Activated CD8-positive, alpha-beta T cell treated with anti-CD3 and anti-CD28 coated beads for 36 hours (primary cell): ENCODE measurements at places on chromosomes 7 and 10. TPM values are rescaled to one million over a fixed set of nuclear protein-coding genes. Genes with fewer than 3 reads are reported as not detected.

DNA sequence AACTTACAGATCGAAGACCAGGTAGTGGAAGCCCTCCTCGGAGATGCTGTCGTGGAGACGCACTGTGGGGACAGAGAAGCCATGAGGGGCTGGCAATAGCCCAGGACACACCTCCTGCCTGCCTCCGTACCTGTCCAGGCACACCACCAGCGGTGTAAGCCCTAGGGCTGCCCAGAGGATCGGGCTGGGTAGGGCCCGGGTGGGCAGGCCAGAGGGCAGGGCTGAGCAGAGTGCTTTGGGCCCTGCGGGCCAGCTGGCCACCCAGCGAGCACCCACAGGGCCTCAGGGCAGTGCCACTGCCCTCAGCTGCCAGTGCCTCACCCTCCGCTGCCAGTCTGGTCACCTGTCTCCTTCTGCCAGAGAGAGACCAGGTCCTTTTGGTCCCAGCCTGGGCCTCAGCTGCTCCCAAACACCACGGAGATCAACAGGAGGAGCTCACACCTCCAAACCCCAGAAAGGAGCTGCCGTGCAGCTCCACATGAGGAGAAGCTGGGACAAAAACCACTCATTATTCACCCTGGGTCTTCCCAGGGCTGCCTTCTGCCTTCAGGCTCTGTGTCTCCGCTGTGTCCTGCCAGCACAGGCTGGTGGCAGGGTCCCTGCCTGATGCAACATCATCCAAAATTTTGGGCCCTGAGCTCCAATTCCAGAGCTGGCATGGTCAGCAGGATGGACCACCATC is 58.2 kb downstream of the YKT6 start:
- DNase-seq: no peak

GRCh38 chr10:44465401-44466115 is 80.7 kb upstream of the CXCL12 start:
- no peak for DNase-seq

DNA sequence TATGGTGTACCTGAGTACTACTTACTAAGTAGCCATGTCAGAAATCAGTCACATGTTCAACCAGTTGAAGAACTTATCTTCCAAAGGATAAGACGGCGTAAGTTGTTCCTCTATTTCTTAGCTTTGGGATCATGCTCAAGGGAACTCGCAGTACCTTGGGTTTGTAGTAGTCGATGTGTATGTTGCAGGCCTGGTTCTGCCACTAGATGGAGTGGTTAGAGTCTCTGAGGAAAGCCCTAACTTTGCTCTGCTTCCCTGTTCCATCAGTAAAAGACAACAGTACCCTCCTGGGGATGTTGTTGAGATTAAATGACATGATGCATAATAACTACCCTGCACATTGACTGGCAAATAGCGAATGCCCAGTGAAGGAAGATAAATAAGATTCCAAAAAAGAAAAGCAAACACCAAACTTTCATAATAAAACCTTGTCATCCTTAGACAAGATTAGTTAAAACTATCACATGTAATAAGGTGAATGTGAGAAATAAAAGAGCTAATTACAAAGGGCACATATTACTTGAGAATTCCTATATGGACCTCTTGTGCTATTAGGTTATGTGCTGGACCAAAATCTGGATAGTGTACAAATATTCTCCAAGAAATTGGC is 165.9 kb downstream of the ABCA13 start:
- DNase-seq: no peak

DNA sequence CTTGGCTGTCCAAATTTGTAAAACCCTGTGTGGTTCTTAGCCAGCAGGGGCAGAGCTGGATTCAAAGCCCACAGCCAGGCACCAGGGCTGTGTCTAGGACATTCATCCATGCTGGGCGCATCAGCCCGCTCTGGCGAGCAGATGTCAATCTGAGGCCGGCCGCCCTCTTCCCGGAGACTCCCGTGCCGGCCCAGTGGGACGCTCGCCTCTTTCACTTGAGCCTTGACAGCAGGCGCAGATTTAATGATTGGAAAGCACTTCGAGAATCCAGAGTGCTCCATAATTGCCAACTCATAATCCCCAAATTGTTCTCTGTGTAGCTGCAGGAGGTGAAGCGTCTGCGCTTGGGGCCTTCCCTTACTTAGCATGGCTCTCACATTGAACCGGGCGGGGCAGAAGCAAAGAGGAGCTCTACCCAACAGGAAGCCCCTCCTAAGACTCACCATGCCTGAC is 36.7 kb downstream of the SLIT1 start:
- DNase-seq: no peak

CLDN4 gene
- 0.72 TPM for total RNA-seq

GRCh38 chr7:23570592-23571200 is 26.5 kb upstream of the CCDC126 start:
- peak; percentile 82 for DNase-seq

DNA sequence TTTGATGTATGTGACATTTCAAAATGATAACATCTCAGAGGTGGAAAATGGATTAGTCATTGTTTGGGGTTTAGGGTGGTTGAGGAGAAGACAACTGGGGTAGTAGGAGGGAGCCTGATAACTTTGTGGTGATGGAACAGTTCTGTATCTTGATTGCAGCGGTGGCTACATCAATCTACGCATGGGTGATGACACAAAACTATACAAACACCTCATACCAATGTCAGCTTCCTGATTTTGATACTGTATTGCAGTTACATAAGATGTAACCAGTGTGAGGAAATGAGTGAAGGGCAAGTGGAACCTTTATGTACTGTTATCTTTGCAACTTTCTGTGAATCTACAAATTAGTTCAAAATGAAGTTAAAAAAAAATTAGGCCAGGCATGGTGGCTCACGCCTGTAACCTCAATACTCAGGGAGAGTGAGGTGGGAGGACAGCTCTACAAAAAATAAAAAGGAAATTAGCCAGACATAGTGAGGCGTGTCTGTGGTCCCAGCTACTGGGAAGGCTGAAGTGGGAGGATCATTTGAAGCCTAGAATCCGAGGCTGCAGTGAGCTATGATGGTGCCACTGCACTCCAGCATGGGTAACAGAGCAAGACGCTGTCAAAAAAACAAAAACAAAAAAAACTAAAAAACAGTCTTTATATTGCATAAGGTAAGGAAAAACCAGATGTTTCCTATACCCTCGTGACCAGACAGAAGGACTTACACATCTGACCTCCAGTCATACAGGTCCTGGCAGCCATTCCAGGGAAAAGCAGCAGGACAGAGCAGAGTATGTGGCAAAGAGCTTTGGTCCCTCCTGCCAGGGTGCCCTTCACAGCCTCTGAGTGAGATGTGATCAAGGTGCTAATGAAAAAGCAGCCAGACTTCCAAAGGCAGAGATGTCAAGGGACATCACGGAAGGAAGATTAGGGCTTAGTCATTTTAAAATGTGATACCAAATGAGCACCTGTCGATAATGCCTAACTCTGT is 50.8 kb downstream of the CYTH3 start:
- peak; percentile 65 for DNase-seq

CDNF gene
- 1.5 TPM for total RNA-seq

HMX2 gene
- total RNA-seq: 0.43 TPM

DNA sequence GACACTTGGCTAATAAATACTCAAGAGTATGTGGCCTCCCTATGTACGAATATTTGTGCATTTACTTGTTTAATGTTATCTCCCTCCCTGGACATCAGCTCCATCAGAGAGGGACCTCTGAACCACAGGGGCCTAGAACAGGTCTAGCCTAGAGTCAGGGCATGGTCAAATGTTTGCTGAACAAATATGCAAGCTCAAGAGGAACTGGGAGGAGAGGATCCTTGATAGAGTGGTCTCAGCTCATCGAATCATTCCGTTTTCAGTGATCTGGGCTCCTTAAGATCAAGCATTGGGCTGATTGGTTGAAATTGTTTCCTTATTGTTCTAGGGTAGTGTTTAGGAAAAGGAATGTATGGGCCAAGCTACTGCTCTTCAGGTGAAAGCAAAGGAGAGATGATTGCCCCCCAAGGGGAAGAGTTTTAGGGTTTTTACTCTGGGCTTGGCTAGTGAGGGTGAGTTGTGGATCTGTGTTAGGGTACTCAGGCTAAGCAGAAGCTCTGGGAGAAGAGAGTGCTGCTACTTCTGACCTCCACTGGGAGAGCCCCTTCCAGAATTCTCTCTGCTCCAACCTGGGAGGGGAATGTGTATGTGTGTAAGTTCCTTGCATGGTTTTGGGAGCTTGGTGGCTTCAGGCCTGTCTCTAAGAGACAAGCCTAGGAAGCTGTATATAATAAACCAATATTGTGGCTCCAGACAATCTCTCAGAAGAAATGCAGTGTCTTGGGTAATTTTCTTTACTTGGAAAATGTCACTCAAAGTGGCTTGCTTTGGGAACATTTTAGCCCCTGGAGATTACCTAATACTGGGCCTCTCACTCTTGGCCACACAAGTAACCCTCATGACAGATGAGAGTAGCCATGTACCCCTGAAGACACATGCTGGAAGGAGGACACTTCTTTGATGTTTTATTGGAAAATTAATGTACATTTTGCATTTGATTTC is 110.0 kb downstream of the EMX2 start:
- DNase-seq: no peak

DNA sequence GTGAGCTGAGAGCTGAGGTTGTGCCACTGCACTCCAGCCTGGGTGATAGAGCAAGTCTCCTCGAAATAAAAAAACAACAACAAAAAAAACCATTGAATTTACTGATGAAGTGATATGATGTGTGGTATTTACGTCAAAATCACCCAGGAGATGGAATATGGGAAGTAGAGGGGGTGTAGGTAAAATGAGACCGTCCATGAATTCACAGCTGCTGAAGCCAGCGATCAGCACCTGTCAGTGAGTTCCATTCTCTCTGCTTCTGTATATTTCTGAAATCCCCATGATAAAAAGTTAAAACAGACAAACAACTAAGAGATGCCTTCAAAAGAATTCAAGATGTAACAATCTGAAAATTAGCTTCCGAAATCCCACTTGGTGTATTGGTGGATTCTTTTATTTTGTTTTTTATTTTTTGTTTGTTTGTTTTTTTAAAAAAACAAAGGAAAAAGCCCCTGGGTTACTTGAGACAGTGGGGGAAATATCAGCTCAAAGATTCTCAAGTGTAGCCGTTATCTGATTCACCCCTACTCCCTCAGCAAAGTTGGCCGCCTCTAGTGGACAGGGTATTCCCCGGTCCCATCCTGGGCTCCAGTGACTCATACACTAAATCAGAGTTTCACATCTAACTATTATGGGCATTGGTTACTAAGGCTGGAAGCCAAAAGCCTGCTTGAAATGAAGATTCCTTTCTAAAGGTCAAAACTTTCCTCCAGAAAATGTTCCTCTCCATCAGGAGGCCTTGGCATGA is 76.4 kb downstream of the MAP3K8 start:
- peak; percentile 73 for DNase-seq

DNA sequence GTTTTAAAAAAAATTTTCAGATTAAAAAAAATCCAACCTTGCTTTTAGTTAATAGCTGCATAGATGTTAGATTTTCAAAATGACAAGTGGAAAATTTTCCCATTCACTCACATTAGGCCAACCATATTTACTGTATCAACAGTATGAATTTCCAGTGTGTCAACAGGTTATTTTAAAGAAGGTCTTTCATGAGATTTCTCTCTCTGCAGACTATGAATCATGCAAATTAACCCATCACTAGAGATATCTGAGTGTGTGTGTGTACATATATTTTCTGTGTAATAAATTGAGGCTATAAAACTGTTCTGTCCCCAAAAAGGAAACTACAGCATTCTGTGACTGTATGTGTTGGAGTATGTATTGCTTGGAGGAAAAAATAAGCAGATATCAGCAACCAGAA is 305.6 kb downstream of the ARL4A start:
- no peak for DNase-seq

GRCh38 chr7:107007007-107007891 is 37.3 kb upstream of the PRKAR2B start:
- DNase-seq: no peak

GRCh38 chr7:66739953-66740301 is 606 bp upstream of the RABGEF1 start:
- DNase-seq: no peak

DNA sequence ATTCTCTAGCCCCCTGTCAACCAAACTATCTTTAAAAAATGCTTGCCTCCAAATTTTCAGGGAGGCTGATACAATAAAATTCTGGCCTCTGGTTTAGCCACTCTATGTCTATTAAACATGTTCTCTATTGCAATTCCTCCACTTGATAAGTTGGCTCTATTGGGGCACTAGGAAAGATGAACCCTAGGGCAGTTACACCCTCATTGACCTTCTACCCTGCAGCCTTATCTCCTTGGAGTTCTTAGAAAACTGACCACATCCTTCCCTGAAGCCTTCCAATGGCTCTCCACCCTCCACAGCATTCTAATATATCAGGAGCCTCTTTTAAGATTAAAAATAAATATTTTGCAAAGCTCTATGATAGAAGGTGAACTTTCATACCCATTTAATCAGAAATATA is 30.6 kb downstream of the SVOPL start:
- no peak for DNase-seq

C10orf62 gene
- total RNA-seq: not detected

ZNF425 gene
- 0.22 TPM for total RNA-seq

IGFBP3 gene
- total RNA-seq: not detected

DNA sequence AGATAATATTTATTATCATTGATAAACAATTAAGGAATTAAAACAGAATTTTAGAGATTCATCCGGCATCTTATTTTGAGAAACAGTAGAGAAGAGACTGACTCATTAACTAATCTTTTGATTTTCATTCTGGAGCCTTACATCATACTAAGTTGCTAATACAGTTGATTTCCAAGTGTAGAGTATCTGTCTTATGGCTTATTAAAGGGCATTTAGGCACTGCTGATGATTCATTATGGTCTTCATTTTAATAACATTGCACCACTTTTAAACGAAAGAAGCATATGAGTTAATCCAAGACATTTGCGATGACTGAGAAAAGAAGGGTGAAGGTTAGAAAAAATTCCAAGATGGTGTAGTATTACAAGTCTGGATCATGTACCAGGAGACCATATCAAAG is 186.0 kb upstream of the CACNA2D1 start:
- no peak for DNase-seq

NPC1L1 gene
- total RNA-seq: not detected
